ENCODE measurements at places on chromosomes 5 and 9.

DNA sequence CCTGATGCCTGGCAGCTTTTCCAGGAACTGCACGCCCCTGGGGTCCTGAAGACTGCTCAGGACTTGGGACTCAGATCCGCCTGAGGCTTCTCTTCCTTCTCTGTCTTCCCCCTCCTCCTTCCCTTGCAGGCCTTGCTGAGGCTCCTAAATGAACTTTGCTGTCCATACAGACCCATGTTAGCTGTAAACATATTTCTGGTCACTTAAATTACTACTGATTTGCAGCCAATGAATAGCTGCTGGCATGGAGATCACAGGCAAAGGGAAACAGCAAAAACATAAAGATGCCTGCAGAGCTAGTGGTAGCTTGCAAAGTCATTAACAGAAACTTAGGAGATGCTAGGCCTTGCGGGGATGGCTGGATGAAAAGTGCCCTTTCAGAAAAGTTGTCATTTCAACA is 261.9 kb downstream of the GADD45G start:
- DNase-seq: no peak

GRCh38 chr9:86464242-86464641 is 110.0 kb upstream of the TUT7 start:
- no peak for DNase-seq

- no peak for DNase-seq
These were observed 207.2 kb upstream of the DAPK1 start for GRCh38 chr9:87290241-87291052.

DNA sequence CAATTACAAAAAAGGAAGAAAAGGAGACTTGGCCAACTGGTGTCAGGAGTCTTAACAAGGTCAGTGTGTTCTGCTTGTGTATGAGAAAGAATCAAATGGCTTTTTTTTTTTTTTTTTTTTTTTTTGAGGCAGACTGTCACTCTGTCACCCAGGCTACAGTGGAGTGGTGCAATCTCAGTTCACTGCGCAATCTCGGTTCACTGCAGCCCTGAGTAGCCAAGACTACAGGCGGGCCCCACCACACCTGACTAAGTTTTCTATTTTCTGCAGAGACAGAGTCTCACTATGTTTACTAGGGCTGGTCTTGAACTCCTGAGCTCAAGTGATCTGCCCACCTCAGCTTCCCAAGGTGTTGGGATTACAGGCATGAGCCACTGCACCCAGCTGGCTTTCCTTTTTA is 3.1 kb upstream of the IL7R start:
- DNase-seq: no peak

GRCh38 chr9:37761511-37761910 is 7.9 kb downstream of the TRMT10B start:
- no peak for DNase-seq

DNA sequence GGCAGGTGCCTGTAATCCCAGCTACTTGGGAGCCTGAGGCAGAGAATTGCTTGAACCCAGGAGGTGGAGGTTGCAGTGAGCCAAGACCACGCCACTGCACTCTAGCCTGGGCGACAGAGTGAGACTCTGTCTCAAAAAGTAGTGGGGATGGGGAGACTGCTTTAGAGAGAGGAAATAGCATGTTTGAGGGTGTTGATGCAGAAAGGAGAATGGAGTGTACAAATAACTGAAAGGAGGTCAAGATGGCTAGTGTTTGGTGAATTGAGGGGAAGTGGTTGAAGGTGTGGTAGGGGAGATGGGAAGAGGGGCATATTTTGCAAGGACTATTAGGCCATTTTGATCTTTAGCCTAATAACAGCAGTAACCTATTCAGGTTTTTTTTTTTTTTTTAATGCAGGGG is 18.2 kb downstream of the TENT2 start:
- no peak for DNase-seq

GRCh38 chr9:69822116-69822750 is 1.6 kb downstream of the CFAP95 start:
- DNase-seq: peak; percentile 22

DNA sequence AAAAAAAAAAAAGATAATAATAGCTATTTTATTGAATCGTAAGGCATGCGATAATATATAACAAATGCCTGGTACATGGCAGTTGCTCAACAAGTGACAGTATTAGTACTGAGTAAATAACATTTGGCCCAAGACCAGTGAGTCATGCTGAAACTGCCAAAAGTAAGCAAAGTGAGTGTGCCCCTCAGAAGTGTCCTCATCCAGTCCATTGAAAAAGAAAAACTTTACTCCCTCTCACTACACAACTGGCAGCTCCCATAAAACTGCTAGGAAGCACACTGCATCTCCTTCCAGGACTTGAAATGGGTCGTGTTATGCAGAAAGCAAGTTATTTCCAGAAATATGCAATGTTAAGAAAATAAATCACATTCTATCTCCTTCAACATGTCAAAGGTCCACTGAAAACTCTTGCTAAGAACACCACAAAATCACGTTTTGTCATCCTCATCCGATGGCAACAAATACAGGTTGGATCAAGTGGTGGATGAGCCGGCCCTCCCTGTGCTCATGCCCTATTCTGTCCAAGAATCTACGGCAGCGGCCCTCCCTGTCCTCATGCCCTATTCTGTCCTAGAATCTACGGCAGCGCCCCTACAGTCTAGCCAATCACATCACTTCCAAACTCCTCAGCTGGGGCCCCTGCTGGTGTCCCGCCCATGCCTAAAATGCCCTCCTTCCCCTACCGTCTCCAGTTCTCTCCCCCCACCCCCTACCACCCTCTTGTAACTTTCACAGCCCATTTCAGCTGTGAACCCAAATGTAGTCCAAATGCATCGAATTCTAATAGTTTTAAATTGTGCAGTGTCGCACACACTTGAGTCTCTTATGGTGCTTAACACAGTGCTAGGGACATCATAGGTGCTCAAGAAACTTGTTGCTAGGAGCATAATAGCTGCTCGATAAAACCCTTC is 12.5 kb downstream of the PTCH1 start:
- no peak for DNase-seq

DNA sequence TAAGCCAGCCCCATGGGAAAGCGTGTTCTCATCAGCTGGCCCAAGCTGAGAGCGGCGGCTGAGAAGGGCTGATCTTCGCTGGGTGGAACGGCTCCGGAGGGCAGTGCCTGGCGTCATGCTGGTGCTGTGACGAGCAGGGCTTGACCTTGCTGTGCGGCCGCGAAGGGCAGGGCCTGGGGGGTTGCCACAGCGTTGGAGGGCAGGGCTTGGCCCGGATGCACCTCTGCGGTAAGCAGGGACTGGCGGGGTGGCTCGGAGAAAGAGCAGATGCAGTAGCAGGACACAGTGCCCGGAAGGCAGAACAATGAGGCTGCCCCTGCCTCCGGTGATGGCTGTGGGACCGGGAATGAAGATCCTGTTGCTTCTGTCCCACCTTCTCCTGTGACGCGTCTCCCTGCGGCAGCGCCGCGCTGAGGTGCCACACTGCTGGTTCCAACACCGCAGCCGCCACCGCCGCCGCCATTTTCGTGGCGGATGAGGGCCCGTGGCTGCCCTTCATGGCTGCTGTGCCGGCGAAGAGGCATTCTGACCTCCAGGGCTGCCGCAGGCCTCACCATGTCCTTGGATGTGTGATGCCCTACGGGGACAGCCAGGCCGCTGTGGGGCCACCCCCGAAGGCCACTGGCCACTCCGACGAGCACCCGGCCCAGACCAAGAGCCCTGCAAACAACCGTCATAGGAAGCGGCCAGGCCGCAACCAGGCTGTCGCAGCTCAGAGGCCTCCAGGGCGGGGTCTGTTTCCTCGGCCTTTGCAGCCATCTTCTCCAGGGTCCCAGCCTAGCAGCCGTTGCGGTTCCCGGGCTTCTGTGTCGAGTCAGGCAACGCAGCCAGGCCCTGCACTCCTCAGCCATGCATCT is 890.5 kb upstream of the CTNND2 start:
- DNase-seq: no peak

GRCh38 chr5:41182666-41183065 is 30.7 kb downstream of the C6 start:
- DNase-seq: no peak

- DNase-seq: no peak
These were observed 20.9 kb downstream of the SEMA5A start for GRCh38 chr5:9524941-9525340.

DNA sequence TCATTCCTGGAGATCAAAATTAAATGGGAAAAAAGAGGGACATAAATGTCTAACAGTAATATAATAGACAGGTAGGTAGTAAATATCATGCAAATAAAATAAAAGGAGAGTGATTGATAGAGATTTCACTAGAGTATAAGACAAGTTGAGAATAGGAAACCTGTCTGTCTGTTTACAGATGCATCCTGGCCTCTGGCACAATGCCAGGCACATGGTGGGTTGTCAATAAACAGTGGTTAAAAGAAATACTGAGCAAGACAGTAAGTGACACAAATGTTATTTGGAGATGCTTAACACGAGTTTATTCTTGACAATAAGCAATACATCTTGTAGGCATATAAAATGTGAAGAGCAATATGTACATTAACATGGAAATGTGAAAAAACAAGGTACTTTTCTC is 33.3 kb downstream of the RICTOR start:
- no peak for DNase-seq

GRCh38 chr5:168770036-168770498 is 190.9 kb upstream of the PANK3 start:
- DNase-seq: no peak

DNA sequence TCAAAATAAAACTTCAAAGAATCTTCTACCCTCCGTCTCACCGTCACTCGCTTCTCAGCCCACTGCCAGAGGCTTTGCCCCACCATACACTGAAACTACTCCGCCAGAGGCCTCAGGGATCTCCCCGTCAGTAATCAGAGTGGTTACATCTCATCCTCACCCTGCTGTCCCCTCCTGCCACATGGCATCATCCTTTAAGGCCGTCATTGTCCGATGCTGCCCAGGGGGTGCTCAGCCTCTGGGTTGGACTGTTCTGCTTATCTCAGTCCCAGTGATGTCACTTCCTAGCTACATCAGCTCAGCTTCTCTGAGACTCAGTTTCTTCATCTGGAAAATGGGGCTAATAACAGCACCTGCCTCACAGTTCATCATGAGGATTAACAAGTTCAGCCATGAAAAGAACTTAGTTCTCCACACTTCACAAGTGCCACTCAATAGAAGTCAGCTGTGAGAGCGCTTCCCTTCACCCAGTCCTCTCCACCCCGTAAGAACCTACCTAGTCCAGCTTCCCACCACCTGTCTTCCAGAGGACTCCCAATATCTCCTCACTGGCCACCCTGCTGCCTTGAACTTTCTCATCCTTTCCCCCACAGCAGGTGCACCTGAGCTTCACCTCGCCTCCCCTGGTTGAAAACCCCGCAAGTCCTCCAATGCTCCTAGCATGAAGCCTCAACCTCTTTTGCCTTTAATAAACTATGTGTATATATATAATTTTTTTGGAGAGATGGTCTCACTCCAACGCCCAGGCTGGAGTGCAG is 2.8 kb upstream of the IL3 start:
- DNase-seq: no peak

- peak; percentile 46 for DNase-seq
These were observed 203.4 kb downstream of the MCTP1 start for GRCh38 chr5:95081500-95081960.

DNA sequence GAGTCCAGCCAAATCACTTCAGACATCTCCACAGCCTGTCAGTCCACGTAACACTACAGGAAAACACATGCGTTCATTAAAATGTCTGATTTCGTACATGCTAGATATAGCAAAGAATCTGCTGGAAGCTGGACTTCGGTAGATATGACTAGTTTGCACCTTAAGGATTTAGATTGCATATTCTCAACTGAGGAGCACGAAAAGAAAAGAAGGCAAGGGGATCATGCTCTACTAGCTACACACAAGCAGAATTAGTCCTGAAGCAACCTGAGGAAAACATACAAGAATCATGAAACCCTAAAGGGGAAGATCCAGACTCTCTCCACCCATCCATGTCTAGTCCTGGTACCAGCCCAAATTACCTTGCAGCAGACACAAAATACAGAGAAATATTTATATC is 36.1 kb upstream of the SSBP2 start:
- DNase-seq: no peak

DNA sequence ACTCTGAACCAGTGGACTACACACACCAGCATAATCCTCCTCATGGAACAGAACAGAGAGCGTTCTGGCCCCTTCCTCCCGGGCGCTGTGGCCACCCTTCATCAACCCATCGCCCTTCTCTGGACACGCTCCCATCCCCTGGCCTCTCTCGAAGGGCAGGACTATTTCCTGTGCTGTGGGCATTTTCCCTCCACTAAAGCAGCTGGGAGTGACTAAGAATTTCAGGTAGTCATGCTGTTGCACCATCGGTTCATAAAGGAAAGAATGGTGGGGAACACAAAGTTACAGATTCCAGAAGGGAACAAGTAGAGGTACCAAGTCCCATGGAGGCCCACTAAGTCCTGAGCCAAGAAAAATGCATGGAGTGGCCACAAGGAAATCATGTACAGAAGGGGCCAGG is 68.6 kb downstream of the EPB41L4B start:
- DNase-seq: no peak

DNA sequence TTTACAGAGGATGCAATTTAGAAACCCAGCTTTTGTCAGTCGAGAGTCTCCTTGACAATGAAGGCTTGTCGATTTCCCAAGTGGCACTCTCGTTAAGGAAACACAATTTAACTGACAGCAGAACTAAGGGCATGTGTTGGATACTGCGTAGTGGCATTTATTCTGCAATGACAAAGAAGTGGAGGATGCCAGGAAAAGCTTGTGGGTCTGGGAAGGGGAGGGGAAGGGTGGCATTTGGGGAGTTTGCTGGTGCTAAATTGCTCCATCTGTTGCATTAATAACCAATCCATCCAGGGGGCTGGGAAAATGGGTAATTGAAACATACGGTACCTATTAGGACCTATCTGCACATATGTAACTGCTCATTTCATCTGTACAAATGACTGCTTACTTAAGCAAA is 190.6 kb downstream of the NSG2 start:
- no peak for DNase-seq

GRCh38 chr9:70205366-70206020 is 53.3 kb upstream of the SMC5 start:
- no peak for DNase-seq

GRCh38 chr9:110041452-110041851 is 166.5 kb downstream of the C9orf152 start:
- no peak for DNase-seq

DNA sequence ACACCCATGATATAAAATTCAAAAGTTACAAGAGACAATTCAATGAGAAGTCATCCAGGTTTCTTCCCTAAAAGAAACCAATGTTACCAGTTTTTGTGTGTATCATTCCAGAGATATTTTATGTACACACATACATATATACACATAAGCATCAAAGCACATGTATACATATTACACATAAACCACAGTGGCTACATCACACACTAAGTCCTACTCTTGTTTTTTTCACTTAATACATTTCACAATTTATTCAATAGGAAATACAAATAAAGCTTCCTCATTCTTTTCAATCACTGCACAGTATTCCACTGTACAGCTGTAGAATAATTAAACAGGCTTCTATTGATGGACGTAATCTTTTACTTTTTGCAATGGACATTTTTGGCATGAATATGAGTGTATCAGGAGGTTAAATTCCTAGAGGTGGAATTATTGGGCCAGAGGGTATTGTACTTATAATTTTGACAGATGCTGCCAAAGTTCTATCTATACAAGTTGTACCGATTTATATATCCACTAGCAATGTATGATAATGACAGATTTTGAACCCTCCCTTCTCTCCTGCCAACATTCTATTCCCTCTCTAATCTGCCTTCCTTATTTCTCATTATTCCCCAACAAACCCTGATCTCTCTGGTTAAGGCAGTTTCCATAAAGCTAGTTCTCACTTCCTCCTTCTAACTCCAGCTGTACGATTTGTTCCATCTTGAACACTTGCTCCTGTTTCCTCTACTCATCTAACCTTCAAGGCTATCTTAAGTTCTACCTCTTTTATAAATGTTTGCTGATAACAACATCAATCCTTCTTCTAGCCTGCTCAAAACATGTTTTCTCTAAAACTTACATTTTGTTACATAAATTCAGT is 35.2 kb downstream of the MRPS27 start:
- no peak for DNase-seq

- no peak for DNase-seq
These were observed 91.5 kb downstream of the ANKRD33B start for GRCh38 chr5:10655161-10655971.
